A172 (cell line): ENCODE measurements at places on chromosomes 6 and 20. TPM values are rescaled to one million over a fixed set of nuclear protein-coding genes. Genes with fewer than 3 reads are reported as not detected.

The SIRPA gene
- total RNA-seq, result 8.1 and 10.5 TPM in 2 replicates

The MYL9 gene
- total RNA-seq, result 9.4 and 9.8 TPM in 2 replicates

The TTBK1 gene
- not detected in 2 replicates for total RNA-seq

The CRISP2 gene
- total RNA-seq, result not detected in 2 replicates

DNA sequence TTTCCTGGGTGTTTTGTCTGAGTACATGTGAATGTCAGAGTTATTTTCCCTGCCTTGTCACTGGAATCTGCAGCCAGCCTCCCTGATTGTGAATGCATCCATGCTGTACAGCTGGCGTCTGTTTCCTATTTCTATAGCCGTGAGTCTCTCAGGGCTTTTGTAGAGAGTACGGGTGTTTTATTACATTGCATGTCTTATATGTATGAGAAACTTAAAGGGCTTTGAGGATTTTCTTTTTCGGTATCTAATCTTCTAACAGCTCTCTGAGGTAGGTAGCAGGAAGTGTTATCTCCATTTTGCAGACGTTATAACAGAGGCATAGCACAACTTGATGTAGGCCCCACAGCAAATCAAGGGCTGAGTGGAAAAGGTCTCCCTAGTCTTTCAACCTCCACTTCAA, 272.9 kb downstream of the PRL start:
- no peak for DNase-seq

- DNase-seq, result no peak
Measured at GRCh38 chr6:87945966-87946365, 101.7 kb upstream of the SPACA1 start.

The SIRPD gene
- total RNA-seq, result not detected in 2 replicates

- peak; percentile 41 for DNase-seq
Measured at GRCh38 chr6:26383624-26384417, 913 bp downstream of the BTN2A2 start.

DNA sequence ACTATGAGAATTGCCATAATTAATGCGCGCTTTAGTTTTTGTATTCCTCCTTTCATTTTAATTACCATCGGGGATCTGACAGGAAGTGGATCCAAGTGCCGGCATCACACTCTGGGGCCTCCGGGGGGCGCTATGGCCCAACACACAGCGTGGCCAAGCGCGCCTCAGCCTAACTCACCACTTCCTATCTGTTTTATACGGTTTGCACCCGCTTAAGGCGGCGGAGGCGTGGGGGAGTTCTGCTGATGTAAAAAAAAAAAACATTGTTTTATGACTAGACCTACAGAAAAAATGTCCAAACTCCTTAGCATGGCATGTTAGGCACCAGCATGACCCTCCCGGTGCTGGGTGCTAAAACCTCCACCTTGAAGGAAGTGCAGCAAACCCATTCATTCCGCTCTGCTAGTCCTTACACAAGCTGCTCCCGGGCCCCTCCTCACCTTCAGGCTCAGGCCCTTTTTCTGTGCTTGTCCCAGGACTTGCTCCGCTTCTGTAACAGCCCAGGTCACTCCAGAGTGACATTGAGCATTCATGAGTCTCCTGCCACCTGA, 4.5 kb upstream of the EBF4 start:
- no peak for DNase-seq

DNA sequence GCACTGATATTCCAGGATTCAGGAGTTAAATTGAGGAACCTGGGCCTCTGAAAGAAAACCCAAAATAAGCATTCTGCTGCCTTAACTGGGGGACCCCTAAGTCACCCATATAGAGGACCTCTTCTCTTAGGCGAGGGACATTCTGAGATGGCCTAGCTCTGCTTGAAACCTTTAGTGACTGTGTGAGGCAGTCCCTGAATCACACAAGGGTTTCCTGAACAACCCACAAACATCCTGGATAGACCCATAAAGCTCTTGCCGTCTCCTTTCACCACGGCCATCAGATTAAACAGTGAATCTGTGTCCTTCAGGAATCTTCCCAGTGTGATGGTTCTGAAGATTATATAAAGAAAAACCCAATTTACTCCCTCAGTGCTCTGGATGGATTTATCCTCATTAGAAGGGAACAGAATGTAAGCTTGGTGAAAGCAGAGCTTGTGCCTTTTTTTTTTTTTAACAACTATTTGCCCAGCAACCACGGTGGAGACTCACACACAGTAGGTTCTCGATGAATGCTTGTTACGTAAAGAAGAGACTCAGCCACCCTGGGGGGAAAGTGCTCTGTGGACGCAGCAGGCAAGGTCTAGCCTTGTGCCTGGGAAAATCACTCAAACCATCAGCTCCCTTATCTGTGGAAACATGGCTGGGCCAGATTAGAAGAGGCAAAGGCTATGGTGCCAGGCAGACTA, 39.1 kb upstream of the SIRPG start:
- no peak for DNase-seq

GRCh38 chr6:42787063-42787472, 5.2 kb downstream of the BICRAL start:
- no peak for DNase-seq

The MUC21 gene
- not detected in 2 replicates for total RNA-seq

The GABRR1 gene
- total RNA-seq, result 0.02 TPM in 1 of 2 replicates, not detected in the other

- DNase-seq, result peak; percentile 46
Measured at GRCh38 chr6:93786474-93787330, 367.3 kb upstream of the EPHA7 start.

GRCh38 chr20:62773845-62774714, 22.2 kb upstream of the MRGBP start:
- no peak for DNase-seq

The ZNF322 gene
- total RNA-seq, result 21.4 and 24.1 TPM in 2 replicates

The UNC5CL gene
- total RNA-seq, result 0.62 TPM in 1 of 2 replicates, not detected in the other

DNA sequence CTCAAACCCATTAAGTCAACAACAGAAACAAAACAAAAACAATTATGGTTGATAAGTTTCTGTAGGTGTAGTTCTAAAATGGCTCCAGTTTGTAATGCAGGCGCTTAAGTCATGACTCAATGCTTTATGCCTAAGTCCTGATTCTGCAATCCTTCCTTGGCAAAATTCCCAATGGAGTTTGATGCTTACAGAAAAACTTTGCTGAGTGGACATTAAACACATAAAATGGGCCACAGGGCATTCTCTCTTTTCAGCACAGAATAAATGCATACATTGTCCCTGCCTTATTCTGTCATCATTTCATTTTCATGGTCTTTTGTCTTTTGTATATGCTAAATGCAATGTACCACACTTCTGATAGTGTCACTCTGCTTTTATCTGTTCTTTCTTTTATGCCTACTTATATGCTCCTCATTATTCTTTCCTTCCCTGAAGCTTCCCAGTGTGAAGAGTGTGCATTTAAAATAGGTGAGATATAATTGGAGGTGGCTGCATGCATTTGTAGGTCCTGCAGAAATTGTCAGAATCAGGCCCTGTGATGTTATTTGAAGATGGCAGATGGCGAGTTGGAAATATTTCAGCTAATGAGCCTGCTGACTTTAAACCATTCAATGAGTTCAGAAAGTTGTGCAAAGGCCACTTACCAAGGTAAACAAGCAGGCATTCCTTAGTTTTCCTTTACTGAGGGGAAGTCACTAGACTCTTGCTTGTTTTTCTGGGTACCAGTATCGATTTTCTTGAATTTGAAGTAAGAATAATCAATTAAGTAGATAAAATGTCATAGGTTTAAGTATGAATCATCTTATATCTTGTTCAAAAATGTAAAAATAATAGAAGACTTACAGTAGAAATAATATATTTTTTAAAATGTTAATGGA, 313.1 kb downstream of the TRDN start:
- DNase-seq, result peak; percentile 5

DNA sequence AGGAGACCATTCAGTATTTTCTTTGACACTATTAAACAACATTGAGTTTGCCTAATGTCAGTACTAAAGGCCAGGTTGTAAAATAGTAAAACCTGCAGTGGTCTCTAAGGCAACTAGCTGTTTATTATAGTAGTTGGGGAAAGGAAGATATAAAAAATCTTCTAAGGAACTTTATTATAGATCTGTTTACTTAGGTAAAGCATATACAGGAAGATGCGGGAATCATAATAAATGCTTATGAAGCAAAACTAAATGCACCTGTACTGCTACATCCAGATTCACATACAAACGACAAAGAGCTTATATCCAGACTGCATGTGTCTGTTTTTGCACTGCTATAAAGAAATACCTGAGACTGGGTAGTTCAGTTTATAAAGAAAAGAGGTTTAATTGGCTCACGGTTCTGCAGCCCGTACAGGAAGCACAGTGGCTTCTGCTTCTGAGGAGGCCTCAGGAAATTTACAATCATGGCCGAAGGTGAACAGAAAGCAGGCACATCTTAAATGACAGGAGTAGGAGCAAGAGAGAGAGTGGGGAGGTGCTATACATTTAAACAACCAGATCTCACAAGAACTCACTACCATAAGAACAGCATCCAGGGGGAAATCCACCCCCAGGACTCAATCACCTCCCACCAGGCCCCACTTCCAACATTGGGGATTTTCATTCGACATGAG, 8.7 kb upstream of the TRIM39 start:
- DNase-seq, result no peak

The PDYN gene
- not detected in 2 replicates for total RNA-seq

GRCh38 chr6:75273009-75273408, 11.6 kb downstream of the TMEM30A start:
- no peak for DNase-seq
